ENCODE measurements at places on chromosomes 12 and 14.

GRCh38 chr12:28191051-28192048, 1.1 kb downstream of the CCDC91 start:
- no peak for DNase-seq

DNA sequence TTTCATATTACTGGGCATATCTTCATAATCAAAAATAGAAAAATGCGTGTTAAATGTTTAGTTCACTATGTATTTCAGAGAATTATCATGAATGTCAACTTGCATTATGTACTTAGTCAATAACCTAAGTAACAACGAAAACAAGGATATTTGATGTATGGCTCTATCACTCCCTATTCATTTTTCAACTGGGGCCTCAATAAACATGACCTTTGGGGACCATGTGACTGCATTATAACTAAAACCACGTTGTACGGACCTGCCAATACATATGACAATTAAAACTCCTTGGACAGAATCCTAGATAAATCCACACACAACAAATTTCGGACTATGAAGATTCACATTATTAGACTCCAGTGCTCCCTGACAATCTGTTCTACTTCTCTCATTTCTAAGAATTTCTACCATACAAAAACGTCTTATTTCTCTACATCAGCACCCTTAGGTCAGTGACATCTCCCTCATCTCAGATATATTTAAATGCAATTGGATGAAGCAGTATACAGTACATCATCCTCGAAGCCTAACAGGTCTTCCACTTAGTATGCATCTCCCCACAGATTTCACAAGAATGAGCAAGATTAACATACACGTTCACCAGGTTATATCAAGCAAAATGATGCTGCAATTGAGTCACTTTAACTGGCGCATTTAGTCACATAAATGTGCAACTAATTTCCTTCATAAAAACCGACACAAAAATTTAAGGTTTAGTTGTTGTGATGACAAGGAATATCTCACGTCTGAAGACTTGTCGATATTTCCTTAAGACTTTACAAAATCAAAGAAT, 1.5 kb downstream of the UBE2N start:
- no peak for DNase-seq

DNA sequence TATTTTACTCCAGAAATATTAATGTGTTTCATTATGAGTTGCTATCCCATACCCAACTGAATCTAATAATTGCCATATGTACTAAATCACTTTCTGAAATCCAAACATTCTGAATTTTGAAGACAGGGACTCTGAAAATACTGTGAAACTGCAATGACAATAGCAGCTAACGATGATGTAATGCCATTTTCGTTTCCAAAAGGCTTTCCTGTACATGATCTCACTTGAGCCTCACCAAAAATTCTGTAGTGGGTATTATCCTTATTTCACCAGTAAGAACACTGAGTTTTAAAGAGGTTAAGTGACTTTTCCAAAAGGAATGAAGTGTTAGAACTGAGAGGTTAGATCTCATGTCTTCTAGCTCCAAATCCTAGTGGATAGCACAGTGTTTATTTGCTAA, 133.3 kb downstream of the FLRT2 start:
- DNase-seq, result no peak

DNA sequence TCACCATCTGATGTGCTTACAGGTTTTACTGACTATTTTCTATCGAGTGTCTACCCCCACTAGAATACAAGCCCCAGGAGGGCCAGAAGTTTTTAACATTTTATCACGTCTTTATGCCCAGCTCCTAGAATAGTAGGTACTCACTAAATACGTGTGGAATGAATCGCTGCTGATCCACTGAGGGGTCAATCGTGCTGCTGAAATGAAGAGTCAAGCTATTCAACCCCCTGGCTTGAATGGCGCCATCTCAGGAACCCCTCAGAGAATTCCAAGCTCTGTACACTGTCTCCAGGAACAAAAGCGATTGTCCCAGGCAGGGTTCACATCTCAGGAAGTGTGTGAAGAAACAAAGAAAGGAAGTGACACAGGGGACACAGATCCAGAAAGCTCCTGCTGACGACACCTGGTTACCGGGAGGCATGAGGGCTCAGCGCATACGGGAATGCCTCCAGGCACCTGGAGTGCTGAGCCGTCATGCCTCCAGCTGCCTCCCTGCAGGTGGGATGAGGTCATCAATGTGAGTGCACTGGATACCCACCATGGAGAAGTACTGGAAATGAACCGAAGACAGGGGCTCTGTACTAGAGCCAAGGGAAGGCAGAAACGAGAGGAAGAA, 45.6 kb downstream of the PITPNM2 start:
- peak; percentile 56 for DNase-seq

- DNase-seq, result no peak
These were observed 12.1 kb upstream of the PRR4 start for GRCh38 chr12:10861366-10861765.

- no peak for DNase-seq
These were observed 2.8 kb upstream of the CCDC196 start for GRCh38 chr14:66483322-66483721.

DNA sequence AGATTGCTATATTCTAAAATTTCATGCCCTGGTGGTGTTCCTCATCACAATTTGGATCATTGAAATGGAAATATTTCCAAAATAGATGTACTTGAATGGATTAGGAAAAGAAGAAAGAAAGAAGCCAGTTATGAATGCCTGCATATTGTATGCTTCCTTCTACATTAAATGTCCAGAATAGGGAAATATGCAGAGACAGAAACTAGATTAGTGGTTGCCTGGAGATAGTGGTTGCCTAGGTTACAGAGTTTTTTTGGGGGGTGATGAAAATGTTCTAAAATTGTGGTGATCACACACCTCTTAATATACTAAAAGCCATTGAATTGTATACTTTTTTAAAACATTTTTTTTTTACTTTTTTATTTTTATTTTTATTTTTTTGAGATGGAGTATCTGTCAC, 18.0 kb downstream of the TUBA1A start:
- no peak for DNase-seq

- no peak for DNase-seq
These were observed 28.2 kb downstream of the DHRS2 start for GRCh38 chr14:23664207-23664885.

All from G401 (cell line).